ENCODE measurements at places on chromosomes 6 and 20.

- no peak overlapping the region for H3K27ac ChIP-seq
- no peaks in the 10 kb centered on the region for H3K27me3 ChIP-seq
- H3K4me3 ChIP-seq: no peak overlapping the region
- H3K36me3 ChIP-seq: no peaks in the 10 kb centered on the region
- H3K4me1 ChIP-seq: no peaks in the 10 kb centered on the region
These were observed 196.8 kb upstream of the HSF2 start for GRCh38 chr6:122202576-122203137.

DNA sequence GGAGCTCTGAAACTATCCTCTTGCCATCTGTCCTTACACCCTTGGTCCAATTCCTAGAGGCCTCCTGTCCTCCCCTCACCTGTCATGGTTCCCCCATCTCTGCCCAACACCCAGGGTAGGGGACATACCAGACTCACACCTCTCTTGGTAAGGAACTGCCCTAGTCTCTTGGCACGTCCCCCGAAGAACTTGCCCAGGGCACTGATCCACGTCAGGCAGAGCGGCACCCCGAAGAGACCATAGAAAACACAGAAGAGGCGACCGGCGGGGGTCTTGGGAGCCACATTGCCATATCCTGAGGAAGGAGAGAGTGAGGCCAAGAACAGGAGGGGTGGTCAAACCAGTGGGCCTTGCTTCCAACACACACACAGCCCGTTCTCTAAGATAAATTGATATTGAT is 34.8 kb downstream of the KCNK5 start:
- no peaks in the 10 kb centered on the region for H3K4me1 ChIP-seq
- H3K27ac ChIP-seq: no peak overlapping the region
- H3K36me3 ChIP-seq: no peaks in the 10 kb centered on the region
- no peak for DNase-seq

- H3K4me1 ChIP-seq: no peaks in the 10 kb centered on the region
- no peak overlapping the region for H3K27ac ChIP-seq
- no peaks in the 10 kb centered on the region for H3K27me3 ChIP-seq
These were observed 53.0 kb downstream of the MOXD1 start for GRCh38 chr6:132348231-132348630.

DNA sequence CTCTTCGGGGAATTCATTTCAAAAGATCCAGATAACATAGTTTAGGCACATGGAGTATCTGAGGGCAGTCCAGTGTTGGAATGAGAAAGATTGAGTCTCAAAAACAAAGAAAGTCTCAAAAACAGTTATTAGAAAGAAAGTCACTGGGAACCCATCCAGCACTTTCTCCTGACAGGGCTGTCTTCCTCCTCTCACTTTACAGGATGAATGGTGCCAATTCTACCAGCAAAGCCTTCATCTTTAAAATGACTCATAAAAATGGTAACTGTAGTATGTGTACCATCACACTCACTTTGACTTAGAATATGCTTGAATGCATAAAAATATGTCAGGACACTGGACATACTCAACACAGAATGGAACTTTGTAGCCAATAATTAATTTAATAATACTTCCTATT is 71.3 kb downstream of the SLC22A3 start:
- H3K4me1 ChIP-seq: no peaks in the 10 kb centered on the region
- H3K36me3 ChIP-seq: no peaks in the 10 kb centered on the region
- no peak for DNase-seq
- no peak overlapping the region for H3K27ac ChIP-seq
- no peaks in the 10 kb centered on the region for H3K27me3 ChIP-seq

GRCh38 chr6:135673501-135674309 is 176.2 kb upstream of the AHI1 start:
- H3K36me3 ChIP-seq: no peaks in the 10 kb centered on the region
- no peaks in the 10 kb centered on the region for H3K4me1 ChIP-seq
- no peak for DNase-seq
- no peaks in the 10 kb centered on the region for H3K27me3 ChIP-seq

DNA sequence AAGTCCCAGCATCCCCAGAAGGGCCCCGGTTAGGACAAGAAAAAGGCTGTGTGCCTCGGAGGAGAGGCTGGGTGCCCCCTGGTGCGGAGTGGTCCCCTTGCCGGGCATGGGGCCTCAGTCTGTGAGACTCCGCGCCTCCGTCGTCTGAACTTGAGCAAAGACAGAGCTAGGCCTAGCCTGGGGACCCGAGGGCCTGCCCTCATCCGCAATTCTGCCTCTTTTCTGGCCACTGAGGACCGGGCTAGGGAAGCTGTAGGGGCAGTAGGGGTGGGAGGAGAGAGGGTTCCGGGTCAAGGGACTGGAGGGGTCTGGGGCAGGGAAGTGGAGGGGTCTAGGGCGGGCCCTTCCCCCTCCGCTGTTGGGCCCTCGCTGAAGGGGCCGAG is 550 bp upstream of the HSPA12B start:
- peak overlapping the region; percentile 73 for H3K4me3 ChIP-seq
- peaks cover 69% of the 10 kb centered on the region for H3K4me1 ChIP-seq
- H3K27ac ChIP-seq: peak overlapping the region; percentile 94
- H3K27me3 ChIP-seq: no peaks in the 10 kb centered on the region
- DNase-seq: no peak

GRCh38 chr6:135798751-135799515 is 52.6 kb upstream of the PDE7B start:
- no peak for DNase-seq
- no peaks in the 10 kb centered on the region for H3K4me1 ChIP-seq
- H3K27me3 ChIP-seq: no peaks in the 10 kb centered on the region
- H3K4me3 ChIP-seq: no peak overlapping the region
- H3K36me3 ChIP-seq: no peaks in the 10 kb centered on the region

DNA sequence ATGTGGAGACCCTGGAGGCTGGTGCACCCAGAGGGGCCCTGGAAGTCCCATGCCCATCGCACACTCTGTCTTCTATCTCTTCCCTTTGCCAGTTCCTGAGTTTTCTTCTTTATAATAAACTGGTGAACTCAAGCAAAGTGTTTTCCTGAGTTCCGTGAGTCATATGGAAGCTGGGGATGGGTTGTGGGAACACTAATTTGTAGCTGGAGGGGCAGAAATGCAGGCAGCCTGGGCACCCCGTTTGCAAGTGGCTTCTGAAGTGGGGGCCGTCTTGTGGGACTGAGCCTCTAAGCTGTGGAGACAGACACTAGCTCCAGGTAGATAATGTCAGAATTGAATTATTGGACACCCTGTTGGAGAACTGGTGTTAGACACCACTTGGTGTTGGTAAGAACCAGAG is 3.2 kb upstream of the PPP1R3G start:
- no peak for DNase-seq
- H3K27me3 ChIP-seq: no peaks in the 10 kb centered on the region
- no peak overlapping the region for H3K27ac ChIP-seq
- peaks cover 17% of the 10 kb centered on the region for H3K4me1 ChIP-seq
- no peak overlapping the region for H3K4me3 ChIP-seq

GRCh38 chr20:41382791-41383305 is 16.2 kb upstream of the EMILIN3 start:
- H3K4me3 ChIP-seq: no peak overlapping the region
- no peak for DNase-seq
- H3K27me3 ChIP-seq: no peaks in the 10 kb centered on the region
- no peak overlapping the region for H3K27ac ChIP-seq

- no peaks in the 10 kb centered on the region for H3K36me3 ChIP-seq
These were observed 26.1 kb downstream of the SCP2D1 start for GRCh38 chr20:18839507-18840247.

DNA sequence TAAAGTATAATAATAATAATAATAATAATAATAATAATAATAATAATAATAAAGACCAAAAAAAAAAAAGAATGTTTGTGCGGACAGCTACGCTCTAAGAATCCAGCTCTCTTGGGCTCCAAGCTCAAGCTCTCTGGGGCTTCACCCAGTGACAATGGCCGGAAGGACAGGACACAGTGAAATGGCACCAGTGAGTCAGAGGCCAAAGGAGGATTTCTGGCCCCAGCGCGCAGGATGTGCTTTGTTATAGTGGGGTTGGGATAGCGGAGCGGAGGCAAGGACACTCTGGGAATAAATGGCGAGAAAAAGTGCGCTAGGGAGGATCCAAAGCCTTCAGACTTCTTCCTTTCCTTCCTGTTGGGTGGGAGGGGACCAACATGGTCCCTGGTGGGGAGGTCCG is 38.2 kb downstream of the HLA-A start:
- H3K4me3 ChIP-seq: no peak overlapping the region
- no peaks in the 10 kb centered on the region for H3K27me3 ChIP-seq
- peaks cover 4% of the 10 kb centered on the region for H3K4me1 ChIP-seq
- no peak for DNase-seq

DNA sequence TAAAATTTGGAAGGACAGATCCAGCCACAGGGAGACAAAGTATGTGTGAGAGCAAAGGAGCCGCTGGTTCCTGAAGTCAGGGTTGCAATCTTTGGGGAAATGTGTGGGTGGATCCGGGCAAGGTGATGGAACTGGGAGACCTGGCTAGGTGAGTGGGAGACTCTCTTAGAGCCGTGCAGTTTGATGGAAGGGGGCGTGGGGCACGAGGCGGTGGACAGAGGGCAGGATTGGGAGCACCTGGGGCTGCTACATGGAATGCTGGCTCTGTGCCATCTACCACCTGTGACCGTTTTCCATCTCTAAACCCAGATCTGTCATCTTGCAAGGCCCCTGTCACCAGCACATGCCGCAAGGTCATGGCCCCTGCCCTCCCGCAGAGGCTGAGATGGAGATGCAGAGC is 268.4 kb downstream of the SMOC2 start:
- no peaks in the 10 kb centered on the region for H3K36me3 ChIP-seq
- no peak for DNase-seq
- no peak overlapping the region for H3K4me3 ChIP-seq
- peaks cover 2% of the 10 kb centered on the region for H3K4me1 ChIP-seq

GRCh38 chr6:8441452-8441851 is 6.1 kb upstream of the SLC35B3 start:
- no peak for DNase-seq
- H3K36me3 ChIP-seq: no peaks in the 10 kb centered on the region
- no peak overlapping the region for H3K27ac ChIP-seq
- no peaks in the 10 kb centered on the region for H3K27me3 ChIP-seq
- H3K4me3 ChIP-seq: no peak overlapping the region

- H3K27me3 ChIP-seq: no peaks in the 10 kb centered on the region
- no peaks in the 10 kb centered on the region for H3K36me3 ChIP-seq
- DNase-seq: no peak
- no peak within 1 kb of the TSS for H3K27ac ChIP-seq
- H3K4me3 ChIP-seq: no peak within 1 kb of the TSS
- no peaks in the 10 kb centered on the region for H3K4me1 ChIP-seq
These were observed at the start of gene RHAG for GRCh38 chr6:49636713-49637349. RHAG (minus strand) TSS chr6:49636839; CDS start chr6:49636812, 27 bp downstream.

DNA sequence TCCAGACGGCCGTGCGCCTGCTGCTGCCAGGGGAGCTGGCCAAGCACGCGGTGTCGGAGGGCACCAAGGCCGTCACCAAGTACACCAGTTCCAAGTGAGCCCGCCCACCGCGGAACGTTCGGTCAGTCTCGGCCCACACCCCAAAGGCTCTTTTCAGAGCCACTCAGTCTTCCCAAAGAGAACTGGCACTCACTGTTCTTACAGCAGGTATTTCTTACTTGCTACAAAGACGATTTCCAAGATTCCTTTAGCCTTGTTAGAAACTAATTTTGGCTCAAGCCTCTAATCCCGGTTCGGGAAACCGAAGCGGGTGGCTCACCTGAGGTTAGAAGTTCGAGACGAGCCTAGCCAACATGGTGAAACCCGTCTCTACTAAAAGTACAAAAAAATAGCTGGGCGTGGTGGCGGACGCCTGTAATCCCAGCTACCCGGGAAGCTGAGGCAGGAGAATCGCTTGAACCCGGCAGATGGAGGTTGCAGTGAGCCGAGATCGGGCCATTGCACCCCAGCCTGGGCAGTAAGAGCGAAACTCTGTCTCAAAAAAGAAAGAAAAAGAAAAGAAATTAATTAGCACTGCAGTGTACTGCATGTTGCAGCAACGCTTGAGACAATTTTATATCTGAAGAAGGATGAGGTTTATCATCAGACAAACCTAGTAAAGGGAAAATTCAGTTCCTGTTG is 73.1 kb downstream of the OR2B2 start:
- no peaks in the 10 kb centered on the region for H3K27me3 ChIP-seq
- DNase-seq: peak; percentile 43
- H3K36me3 ChIP-seq: no peaks in the 10 kb centered on the region
- H3K4me3 ChIP-seq: peak overlapping the region; percentile 80
- H3K27ac ChIP-seq: peak overlapping the region; percentile 94

DNA sequence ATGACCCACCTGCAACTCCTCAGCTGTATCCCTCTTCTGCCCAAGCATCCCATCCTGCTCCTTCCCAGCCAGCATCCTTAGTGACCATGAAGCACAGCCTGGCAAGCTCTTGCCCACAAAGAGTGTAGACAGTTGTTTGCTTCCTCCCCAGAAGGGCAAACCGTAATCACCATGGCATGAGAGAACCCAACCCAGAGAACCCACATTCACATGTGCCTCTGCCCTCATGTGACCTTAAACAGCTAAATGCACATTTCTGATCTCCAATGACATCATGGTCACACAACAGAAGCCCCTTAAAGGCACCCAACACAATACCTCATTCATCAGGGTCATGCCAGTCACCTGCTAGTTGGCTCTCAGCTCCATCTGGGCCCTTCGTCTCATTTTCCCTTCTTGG is 162.8 kb upstream of the CDYL start:
- no peak for DNase-seq
- no peaks in the 10 kb centered on the region for H3K27me3 ChIP-seq
- no peak overlapping the region for H3K27ac ChIP-seq
- no peak overlapping the region for H3K4me3 ChIP-seq
- no peaks in the 10 kb centered on the region for H3K36me3 ChIP-seq

DNA sequence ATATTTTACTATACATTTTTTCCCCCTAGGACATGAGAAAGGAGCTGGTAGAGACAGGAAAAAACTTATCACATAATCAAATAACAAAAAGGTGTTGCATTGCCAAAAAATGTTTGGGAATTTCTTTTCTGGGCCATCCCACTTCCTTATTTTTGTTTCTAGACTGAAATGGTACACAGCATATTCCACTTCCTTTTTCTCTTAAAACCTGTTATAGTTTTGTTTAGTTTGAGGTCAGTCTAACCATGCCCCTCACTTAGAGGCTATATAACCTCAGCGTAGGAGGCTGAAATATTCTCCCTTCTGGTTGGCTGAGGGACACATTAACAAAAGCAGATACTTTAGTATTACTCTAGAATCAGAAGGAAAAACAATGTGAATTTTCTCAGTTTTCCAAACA is 323.9 kb downstream of the GJA1 start:
- no peak overlapping the region for H3K4me3 ChIP-seq
- no peak for DNase-seq
- H3K27me3 ChIP-seq: no peaks in the 10 kb centered on the region
- no peaks in the 10 kb centered on the region for H3K4me1 ChIP-seq
- H3K27ac ChIP-seq: no peak overlapping the region

GRCh38 chr6:161261325-161261724 is 12.5 kb downstream of the AGPAT4 start:
- no peak for DNase-seq
- no peak overlapping the region for H3K4me3 ChIP-seq
- no peak overlapping the region for H3K27ac ChIP-seq
- H3K36me3 ChIP-seq: no peaks in the 10 kb centered on the region

- H3K27ac ChIP-seq: no peak overlapping the region
- H3K4me1 ChIP-seq: peaks cover 15% of the 10 kb centered on the region
- H3K4me3 ChIP-seq: no peak overlapping the region
- peaks cover 22% of the 10 kb centered on the region for H3K27me3 ChIP-seq
These were observed 3.1 kb downstream of the RAET1G start for GRCh38 chr6:149919834-149920225.
